Glomerular endothelial cell (primary cell): ENCODE measurements at places on chromosomes 1 and 21.

DNA sequence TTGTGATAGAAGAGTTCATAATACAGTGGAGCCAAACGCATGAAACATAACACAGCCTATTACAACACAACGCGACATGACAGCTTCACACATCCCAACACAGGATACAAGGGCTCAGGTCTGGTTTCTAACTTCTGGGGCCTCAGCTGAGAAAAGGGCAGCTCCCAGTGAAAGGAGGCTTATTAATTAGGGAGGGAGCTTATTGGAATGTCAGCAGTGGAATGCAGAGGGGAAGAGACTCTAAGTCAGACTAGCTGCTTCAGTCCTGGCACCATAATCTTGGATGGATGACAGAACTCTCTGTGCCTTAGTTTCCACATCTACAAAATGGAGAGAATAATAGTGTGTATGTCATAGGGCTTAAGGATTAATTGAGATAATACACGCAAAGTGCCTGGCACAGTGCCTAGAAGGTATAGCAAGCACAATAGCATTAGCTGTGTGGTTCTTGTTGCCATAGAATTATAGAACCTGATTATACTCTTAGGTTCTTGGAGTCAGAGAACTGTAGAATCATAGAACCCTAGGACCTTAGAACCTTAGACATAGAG is 22.7 kb upstream of the SLC2A1 start:
- no peak for DNase-seq

DNA sequence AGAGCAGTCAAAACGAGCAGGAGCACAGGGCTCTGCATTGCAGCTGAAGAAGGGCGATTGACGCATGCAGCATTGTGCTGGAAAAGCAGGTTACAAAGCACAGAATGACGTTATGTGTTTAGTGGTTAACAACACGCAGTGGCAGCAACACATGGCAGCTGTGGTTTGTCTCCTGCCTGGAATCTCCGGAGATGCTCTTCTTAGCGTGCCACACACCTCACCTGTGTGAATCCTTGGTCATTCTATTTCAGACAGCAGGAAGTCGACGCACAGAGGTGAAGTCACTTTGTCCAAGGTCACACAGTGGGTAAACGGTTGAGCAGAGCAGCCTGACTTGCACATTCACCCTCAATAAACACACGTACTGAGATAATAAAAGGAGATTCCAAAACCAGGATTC is 14.7 kb downstream of the OBSCN start:
- DNase-seq = no peak

GRCh38 chr1:26349188-26349876 is 4.6 kb downstream of the CRYBG2 start:
- no peak for DNase-seq

DNA sequence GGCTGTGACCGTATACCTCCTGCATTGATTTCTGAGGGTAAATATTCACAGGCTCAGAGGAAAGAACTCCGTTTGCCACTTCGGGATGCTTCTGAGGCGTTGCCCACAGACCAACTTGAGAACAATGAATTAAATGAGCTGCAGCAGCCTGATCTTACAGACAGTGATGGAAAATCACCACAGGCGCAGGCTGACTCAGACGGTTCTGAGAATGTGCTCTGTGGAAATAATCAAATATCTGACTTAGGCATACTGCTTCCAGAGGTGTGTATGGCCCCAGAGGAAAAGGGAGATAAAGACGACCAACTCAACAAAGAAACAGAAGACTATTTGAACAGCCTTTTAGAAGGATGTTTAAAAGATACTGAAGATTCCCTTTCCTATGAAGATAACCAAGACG is 76.7 kb upstream of the SCCPDH start:
- DNase-seq = no peak

GRCh38 chr1:180040034-180040433 is 85.4 kb downstream of the CEP350 start:
- peak; percentile 52 for DNase-seq

DNA sequence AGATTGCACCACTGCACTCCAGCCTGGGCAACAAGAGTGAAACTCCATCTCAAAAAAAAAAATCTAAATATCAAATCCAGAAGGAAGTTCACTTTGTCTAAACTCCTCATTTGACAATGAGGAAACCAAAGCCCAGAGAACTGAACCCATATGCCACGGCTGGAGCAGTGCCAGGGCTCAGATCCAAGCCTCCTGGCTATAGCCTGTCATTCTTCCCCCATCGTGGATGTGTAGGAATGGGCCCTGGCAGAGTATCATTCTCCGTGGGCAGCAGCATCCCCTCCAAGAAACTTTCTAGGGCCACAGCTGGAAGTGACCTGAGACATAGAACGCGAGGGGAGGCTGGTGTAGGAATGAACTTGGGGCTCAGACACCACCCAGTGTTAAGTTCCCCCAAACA is 47.2 kb downstream of the CAPN9 start:
- no peak for DNase-seq

DNA sequence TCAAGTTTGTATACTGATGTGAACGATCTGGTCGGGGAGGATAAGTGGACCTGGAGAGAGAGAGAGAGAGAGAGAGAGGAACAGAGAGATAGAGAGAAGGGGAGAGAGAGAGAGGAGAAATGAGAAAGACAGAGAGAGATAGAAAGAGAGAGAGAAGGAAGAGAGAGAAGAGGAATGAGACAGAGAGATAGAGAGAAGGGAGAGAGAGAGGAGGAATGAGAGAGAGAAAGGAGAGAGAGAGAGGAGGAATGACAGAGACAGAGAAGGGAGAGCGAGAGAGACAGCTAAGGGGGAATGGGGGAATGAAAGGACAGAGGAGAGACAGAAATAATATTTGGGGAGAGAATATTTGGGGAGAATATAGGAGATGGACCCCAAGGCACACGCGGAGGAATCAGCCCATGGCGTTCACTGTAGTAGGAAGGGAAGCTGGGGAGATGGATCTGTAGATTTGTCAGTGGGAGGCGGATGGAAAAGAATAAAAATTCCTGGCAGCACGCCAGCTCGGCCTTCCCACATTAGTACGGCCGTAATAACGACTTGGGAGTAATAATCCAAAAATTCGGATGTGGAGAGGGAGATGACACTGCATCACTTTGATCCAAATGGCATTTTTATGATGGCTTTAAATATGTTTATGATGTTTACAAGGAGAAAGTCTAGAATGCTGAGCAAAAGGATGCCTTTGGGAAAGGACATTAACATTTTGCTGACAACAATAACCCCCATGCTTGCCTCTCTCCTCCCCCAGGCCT is 159.8 kb upstream of the KCNJ6 start:
- no peak for DNase-seq

DNA sequence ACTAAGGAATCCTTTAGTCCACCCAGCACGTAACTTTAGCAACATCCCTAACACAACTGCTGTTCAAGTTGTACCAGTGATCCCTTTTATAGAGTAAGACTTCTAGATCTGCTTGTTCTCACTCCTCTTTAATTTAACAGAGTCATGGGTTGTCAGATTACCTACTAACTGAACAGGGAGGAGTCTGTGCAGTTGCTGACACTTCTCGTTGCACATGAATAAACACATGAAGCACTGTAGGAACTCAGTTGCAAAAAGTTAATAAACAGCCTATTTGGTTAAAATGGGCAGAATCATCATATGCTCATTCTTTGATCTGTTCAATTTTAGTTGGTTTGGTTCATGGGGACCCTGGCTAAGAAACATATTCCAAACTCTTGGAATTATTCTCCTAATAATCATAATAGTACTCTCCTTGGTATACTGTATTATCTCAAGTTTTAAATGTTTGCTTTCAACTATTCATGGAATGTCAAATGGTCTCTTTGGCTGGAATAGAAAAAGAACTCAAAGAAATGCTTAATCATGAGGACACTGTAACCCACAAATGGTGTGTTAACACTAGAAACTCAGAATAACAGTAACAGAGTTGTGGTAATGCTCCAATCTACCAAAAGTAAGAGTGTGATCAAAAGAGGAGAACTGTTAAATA is 15.6 kb downstream of the PLPPR5 start:
- no peak for DNase-seq

DNA sequence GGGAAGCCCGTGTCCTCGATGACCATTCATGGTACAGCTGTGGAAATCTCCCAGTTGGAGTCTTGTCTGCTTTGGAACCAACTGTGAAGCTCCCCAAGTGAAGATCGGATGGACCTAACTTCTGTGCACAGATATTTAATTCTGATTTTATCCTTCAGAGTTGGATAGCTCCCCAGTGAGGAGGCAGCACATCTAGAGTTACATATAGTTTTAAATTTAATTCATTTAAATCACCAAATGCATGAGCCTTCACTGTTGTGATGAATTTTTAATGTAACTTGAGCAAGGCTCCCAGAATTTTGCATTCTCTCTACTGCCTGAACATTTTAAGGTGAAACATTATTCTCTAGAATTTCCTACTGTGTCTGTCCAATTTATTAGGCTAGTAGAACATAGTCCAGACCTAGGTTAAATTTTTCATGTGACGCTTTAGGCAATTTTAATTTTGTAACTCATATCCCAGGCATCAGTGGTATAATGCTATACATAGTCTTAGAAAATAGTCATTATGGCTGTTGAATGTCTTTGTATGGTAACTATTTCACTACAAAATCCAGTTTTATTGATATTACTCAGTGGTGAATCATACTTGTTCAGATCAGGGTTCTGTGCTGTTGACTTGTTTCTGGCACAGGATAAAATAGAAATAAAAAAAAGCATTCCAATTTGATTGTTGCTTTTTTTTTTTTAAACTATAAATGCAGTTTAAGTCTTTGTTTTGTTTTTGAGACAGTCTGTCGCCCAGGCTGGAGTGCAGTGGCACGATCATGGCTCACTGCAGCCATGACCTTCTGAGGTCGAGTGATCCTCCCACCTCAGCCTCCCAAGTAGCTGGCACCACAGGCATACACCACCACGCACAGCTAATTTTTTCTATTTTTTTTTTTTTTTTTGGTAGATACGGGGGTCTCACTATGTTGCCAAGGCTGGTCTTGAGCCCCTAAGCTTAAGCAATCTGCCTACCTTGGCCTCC is 66.9 kb downstream of the PRDM2 start:
- no peak for DNase-seq

- DNase-seq = no peak
Observed at GRCh38 chr1:202237052-202237451, 43.5 kb downstream of the LGR6 start.
